Activated CD8-positive, alpha-beta memory T cell treated with anti-CD3 and anti-CD28 coated beads for 4 hours (primary cell): ENCODE measurements at places on chromosomes 1 and 21.

- no peak for DNase-seq
Observed at GRCh38 chr1:156489166-156489934, 11.2 kb downstream of the MEF2D start.

GRCh38 chr1:208209896-208210589, 34.1 kb downstream of the PLXNA2 start:
- DNase-seq = no peak

DNA sequence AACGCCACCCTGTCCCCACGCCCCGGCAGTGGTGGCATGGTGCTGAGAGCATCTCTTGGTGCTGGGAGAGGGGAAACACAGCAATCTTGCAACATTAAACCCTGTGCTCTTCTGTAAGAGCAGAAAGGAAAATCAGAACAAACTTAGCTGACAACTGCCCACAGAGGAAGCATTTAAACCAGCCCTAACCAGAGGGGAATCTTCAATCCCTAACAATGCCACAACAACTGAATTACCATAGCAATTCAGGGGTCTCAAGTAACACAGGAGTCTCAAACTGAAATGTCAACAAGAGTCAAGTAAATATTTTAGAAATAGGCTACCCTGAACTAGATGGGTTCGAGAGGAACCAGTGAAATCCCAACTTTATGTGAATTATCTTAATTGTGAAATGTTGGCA, 1983.6 kb downstream of the NCAM2 start:
- DNase-seq = no peak

GRCh38 chr1:4631321-4631720, 23.1 kb upstream of the AJAP1 start:
- no peak for DNase-seq

GRCh38 chr21:46041183-46041582, 56.7 kb upstream of the COL6A2 start:
- no peak for DNase-seq
